ENCODE measurements at places on chromosomes 12 and 14.

GRCh38 chr12:133202493-133203343 is 21.4 kb downstream of the ZNF268 start:
- no peak for DNase-seq

DNA sequence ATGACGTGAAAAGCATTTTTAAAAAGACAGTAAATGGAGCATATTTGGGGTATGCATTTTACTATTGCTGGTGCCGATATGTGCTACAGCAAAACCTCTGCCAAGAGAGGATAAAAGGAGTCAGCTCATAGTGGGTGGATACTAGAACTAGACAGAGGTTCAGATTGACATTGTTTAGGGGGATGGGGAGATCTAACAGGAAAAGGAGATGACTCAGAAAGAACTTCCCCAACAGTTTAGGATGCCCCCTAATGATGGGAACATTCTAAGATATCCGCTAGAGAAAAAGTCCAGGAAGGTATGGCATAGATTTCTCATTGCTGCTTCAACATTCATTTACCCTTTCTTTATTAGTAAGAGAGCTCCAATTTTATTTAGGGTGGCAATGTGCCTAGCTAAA is 110.5 kb upstream of the CLEC14A start:
- DNase-seq: no peak

- DNase-seq: no peak
These were observed 1.7 kb downstream of the SMOC1 start for GRCh38 chr14:69880893-69881292.

- DNase-seq: no peak
These were observed 57.1 kb downstream of the KDM2B start for GRCh38 chr12:121523741-121524140.

GRCh38 chr12:51240971-51241370 is 2.3 kb downstream of the DAZAP2 start:
- DNase-seq: no peak

DNA sequence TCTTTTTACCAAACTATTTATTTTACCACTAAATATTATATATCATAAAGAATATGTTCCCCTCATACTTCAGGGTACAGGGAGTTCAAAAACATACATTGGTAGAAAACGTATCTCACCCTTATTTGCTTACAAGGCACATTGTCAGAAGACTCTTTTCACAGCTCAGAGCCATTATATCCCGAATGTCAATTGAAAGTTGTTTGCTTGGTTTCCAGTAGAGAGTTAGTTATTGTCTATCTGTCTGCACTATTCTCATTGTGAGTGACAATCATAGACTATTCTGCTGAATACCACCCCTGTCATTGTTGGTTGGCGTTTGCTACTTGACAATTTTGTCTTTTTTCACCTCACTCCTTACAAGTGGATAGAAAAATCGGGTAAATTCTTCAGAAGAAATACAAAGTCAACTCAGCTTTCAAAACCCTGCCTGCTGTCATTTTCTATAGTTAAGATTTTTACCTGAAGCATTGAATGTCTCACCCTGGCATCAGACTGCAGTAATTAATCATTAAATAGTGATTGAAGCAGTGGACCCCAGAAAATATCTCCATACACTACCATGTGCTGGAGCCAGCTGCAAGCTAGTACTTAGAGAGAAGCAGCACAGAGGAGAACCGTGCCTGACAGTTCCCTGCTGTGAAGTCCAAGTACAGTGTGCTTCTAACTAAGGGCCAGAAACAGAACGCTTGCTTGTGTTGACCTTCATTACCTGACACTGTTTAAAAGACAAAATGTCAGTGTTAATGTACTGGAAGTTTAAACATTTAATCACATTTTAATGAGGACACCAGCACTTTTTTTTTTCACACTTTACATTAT is 510.6 kb downstream of the RERGL start:
- DNase-seq: no peak

Measured in stimulated activated CD4-positive, alpha-beta T cell treated with anti-CD3 and anti-CD28 coated beads, Interleukin-4, amount 100 ng/mL, for 4 hours (primary cell).